ENCODE measurements at places on chromosomes 2 and 18. TPM values are rescaled to one million over a fixed set of nuclear protein-coding genes. Genes with fewer than 3 reads are reported as not detected.

TEX44 gene
- total RNA-seq: not detected

TANK gene
- total RNA-seq: 236 TPM

TMEM198 gene
- total RNA-seq: 1.3 TPM

SERPINB3 gene
- not detected for total RNA-seq

EHD3 gene
- 3.1 TPM for total RNA-seq

All from T-helper 1 cell treated with Interleukin-12 subunit alpha and Interleukin-12 subunit beta and Interleukin-4 antibody, amounts not matched to agents 30 ng/mL and 1 ng/mL, for 36 hours (primary cell).